ENCODE measurements at places on chromosomes 5 and 9. TPM values are rescaled to one million over a fixed set of nuclear protein-coding genes. Genes with fewer than 3 reads are reported as not detected.
A peak's percentile ranks its signal among the peaks of the same experiment; 100 is the strongest.

DNA sequence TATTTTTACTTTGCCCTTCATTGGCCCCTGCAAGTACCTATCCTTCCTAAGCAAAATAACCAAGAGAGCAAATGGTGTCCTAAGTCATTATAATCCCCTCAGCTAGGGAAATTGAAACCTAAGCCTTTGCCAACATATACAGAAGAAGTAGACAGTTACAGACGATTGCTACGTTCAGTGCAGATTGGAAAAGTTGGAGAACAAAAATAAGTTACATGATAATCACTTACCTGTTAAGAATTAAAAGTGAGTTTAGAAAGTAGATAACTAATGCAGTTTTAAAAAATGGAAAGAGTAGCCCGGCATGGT, 244.8 kb downstream of the MPDZ start:
- no peak for DNase-seq

The CEMIP2 gene
- total RNA-seq = 180 TPM

DNA sequence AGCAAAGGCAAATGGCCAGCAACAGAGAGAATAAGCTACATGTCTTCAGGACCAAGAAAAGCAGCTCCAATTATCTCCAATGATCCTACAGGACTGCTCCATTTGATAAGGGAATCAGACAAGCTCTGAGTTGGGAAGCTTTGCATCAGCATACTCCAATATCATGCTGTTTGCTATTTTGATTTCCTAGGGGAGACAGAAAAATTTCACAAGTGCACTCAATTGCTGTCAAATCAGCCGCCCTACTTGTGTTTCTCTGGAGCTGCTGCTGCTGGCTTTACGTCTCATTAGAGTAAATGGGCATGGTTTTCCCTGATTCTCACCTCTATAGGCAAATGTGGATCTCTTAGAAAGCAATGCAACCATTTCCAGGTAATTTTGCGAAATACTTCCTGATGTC, 201.7 kb downstream of the PRELID2 start:
- no peak for DNase-seq

GRCh38 chr5:41808294-41808693, 61.9 kb downstream of the OXCT1 start:
- peak; percentile 28 for DNase-seq

The SKP2 gene
- 142 TPM for total RNA-seq

- DNase-seq = no peak
Observed at GRCh38 chr9:131025953-131026858, 17.2 kb downstream of the LAMC3 start.

DNA sequence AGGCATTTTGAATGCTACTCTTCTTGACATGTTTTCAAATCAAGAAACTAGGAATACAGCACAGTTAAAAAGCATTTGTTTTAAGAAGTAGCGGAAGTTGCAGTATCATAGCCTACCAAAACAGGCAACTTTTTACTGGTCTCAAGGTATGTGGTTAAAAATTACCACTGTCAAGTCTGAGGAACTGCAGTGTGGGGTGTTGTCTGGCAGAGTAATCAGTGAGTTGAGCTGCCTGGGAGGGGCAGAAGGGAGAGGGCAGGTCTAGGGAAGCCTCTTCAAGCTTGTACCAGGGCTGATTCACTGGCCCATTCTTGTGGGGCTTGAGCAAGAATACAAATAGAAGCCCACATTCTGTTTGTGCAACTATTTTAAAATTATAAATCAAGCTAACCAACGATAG, 42.4 kb upstream of the SV2C start:
- no peak for DNase-seq

The IDNK gene
- 3.0 TPM for total RNA-seq

- no peak for DNase-seq
Observed at GRCh38 chr5:88518131-88519016, 249.7 kb upstream of the TMEM161B start.

The PRELID2 gene
- total RNA-seq = 35.0 TPM

GRCh38 chr5:6274846-6275543, 103.4 kb downstream of the MED10 start:
- DNase-seq = no peak

DNA sequence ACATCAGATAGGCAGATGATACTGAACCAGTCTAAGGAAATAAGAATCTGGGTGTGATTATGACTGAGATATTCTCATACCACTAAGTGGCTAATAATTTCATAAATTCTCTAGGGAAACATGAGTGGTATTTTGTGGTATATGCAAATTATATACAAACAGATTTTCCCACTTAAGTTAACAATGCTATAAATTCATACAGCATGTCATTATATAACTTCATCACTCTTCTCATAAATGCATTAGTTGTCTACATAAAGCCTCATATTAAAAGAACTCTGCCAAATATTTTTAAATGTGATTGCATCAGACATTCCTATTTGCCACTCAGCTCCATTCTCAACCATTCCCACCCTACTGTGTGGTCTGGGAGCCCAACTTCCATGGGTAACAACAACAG, 226.5 kb downstream of the TLE1 start:
- DNase-seq = peak; percentile 39

DNA sequence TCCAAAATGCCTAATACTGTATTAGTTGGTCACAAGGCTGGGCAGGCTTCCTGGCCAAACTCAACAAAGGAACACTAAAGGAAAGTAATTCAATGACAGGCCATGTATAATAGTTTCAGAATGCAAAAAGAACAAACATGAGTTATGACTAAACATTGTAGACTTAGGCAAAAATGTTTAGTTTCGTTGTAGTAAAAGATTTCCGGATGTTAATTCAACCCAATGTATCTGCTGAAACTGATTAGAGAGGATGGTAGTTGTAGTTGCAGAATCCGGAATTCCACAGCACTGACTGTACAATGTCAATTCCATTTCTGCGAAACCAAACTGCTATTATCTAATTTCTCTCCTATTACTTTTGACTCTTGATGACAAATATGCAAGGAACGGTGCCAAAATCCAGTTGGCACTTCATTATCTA, 117.9 kb upstream of the FST start:
- peak; percentile 80 for DNase-seq

- no peak for DNase-seq
Observed at GRCh38 chr5:27962198-27962597, 923.8 kb upstream of the CDH9 start.

DNA sequence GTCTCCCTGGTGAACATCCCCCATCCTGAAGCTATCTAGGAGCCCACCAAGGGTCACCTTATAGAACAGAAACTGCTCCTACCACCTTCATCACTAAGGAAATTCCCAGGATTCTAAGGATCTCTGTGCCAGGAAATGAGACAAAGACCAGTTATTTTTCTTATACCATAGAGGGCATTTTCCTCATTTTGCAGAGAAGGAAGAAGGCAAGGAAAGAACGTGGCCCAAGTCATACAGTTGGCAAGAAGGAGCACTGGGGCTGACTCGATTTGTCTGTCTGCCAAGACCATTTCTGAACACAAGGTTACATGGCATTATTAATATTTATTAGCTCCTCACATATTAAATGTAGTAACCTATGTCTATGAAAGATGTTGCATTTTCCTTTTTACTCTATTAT, 49.6 kb upstream of the TNFSF15 start:
- no peak for DNase-seq

DNA sequence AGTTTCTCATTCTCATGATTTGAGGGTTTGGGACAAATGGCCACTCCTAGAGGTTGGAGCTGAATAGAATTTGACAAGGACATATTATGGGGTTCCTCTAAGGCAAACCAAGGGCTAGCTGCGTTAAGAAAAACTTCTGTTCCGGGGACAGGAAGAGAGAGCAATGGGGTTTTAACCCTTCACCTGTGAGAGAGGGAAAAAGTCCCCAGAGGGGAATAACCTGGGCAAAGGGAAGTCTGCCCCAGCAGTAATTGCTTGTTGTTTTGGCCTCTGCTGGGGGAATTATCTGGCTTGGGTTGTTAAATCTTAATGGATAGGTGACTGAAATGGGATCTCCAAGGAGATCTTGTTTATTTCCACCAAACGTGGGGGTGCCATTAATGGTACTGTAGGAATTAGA, 110.1 kb upstream of the MOCS2 start:
- DNase-seq = no peak

The TMEM252 gene
- total RNA-seq = not detected

The CER1 gene
- not detected for total RNA-seq

The CNTFR gene
- not detected for total RNA-seq

GRCh38 chr5:125595095-125595494, 828.1 kb upstream of the GRAMD2B start:
- peak; percentile 54 for DNase-seq

DNA sequence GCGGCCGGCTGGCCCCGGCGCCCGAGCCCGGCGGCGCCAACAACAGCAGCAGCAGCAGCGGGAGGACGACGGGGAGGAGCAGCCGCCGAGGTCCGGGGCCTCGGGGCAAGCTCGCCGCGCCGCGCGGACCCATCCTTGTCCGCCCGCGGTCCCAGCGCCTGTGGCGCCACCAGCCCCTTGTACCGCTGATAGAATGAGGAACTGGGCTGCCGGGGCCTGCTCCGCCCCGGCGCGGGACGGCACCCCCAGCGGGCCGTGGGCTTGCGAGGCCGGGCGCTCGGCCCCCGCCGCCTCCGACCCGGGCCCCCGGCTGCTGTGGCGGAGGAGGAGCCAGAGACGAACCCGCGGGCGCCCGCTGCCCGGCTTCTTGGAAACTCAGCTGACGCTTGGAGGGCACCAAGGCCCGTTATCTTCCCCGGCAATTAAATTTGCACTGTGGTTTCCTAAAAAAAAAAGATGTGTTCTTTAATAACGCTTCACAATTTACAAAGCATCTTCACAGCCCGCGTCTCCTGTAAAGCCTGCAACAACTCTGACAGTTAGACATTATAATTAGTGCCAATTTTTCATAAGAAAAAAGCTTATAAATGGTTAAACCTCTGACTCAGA, at the start of gene ARSB:
TSS of gene ARSB (minus strand) at position 195 of the 609 bp plus-strand sequence. CDS start at position 133, 62 bp downstream.
- peak; percentile 49 for DNase-seq

The PCAT7 gene
- 0.64 TPM for total RNA-seq

GRCh38 chr5:1026700-1027621, 18.4 kb downstream of the NKD2 start:
- DNase-seq = no peak

DNA sequence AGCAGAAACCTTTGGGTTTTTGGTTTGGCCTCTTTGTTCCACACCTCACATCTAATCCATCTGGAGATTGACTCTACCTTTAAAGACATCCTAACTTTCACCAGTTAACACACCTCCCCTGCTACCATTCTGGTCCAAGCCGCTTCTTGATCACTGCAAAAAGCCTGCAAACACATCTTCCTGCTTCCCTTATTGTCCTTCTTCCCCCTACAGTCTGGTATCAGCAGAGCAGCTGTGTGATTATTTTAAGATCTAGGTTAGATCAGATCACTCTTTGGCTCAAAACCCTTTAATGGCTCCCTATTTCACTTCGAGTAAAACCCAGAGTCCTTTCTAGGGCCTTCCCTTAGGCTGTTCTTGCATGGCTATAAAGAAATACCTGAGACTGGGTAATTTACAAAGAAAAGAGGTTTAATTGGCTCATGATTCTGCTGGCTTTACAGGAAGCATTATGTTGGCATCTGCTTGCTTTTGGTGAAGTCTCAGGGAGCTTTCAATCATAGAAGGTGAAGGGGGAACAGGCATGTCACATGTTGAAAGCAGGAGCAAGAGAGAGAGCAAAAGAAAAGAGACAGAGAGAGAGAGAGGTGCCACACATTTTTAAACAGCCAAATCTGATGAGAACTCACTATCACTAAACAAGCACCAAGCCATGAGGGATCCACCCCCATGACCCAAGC, 1.5 kb upstream of the TEX10 start:
- DNase-seq = no peak

DNA sequence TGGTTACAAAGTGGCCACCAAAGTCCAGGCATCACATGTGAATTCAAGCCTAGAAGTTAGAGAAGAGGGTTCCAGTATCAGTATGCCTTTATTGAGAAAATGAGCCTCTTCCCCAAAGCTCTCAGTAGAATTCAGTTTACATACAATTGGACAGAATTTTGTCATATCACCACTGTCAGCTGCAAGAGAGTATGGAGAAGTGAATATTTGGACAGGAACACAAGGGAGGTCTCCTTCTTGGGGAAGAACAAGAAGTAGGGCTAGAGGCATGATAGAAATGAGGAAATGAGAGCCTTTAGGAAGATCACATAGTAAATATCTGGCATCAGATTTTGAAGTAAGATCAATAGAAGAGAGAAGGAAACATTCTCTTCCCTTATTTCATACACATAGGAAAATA, 27.8 kb upstream of the VLDLR start:
- no peak for DNase-seq

DNA sequence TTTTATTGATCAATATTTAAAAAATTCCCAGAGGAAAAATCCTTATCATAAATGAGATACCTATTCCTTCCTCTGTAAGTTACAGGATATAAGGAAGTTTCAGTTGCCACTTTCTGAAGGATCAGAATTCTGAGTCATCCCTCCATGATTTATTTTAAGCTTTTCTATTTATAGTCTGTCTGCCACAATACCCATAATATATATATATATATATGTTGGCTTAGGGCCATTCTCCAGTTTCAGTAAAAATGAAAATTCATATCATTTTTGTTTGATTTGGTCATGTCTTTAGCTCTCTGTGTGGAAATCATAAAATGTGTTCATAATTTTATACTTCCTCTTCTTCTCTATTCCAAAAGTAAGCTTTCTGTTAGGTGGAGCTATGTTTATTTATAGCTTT, 215.8 kb upstream of the CYLC2 start:
- no peak for DNase-seq

- DNase-seq = no peak
Observed at GRCh38 chr5:152556784-152557183, 151.7 kb upstream of the NMUR2 start.
